ENCODE measurements at places on chromosomes 11 and 22.
A peak's percentile ranks its signal among the peaks of the same experiment; 100 is the strongest.

DNA sequence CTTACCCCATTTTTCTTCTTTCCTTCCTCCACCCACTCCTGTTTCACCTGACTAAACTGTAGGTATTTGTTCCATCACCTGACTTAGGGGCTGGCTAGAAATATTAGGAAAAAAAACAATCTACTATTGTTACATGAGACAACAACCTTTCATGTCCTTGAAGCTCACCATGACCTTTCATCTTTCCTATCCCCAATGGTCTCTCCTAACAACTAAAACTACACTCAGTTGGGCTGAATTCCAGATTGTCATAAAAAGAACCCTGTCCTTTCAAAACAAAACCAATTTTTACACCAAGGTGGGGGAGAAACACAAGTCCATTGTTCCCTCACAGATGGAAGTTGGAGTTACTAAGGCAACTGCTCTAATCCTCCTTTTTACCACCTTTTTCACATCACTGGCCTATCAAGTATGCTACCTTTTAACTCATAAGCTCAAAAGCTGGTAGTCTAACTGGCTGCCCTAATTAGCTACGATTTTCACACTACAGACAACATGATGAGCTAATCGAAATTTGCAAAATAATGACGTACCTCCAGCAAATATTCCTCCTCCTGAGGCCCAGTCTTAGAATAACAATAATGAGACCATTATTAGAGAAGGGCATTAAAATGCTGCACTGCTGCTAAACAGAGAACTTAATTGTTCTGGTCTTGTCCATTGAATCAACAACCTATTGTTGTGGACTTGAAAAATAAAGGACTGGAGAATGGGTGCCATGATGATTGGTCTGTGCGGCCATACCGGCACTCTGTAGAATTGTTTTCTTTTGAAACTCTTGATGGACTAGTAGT, 46.5 kb upstream of the SOX6 start:
- DNase-seq = no peak

DNA sequence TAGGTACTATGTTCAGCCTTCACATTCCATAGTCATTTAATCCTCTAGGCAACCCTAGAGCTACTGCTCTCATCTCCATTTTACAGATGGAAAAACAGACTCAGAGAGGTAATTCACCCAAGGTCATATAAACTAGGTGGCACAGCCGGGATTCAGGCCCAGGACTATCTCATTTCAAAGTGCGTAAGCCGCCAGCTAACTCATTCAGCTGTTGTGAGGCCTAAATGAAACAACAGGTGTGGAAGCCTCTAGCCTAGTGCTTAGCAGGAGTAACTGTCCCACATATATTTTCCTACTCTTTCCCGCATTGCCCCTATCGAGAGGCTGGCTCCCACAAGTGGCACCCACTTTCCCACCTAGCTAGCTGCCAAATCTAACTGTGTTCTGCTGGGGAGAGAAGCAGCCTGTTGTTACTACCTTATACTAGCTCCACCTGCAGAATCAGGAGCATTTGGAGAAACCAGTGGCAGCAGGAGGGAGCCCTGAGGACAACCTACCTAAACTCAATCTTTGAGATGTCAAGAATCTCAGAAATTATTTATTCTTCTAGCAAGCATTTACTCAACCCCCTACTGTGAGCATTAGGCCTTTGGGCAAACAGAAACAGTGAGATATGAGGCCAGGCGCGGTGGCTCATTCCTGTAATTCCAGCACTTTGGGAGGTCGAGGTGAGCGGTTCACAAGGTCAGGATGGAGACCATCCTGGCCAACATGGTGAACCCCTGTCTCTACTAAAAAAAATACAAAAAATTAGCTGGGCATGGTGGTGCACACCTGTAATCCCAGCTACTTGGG, 20.9 kb downstream of the PRG3 start:
- DNase-seq = no peak

GRCh38 chr11:120182790-120183491, 27.9 kb upstream of the OAF start:
- DNase-seq = no peak

- no peak for DNase-seq
These were observed 539.5 kb downstream of the TBC1D22A start for GRCh38 chr22:47301820-47302475.

- DNase-seq = no peak
These were observed 54.0 kb upstream of the CCDC188 start for GRCh38 chr22:20204806-20205205.

DNA sequence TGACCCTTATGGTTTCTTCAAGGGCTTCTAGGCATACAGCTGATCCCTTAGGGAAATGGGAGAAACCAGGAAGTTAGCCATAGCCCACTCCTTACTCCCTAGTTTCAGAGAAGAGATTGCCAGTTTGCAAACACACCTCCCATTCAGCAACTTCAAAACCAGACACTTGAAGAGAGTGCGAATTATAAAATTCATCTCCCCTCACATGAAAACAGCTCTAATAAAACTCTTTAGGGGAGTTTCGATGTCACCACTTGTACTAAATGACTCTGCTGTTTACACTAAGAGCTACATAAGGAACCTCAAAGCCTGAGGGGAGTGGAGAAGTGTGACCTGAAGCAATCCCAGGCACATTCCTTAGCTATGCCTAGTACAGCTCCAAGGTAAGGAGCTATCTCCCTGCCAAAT, 8.3 kb downstream of the LGR4 start:
- DNase-seq = no peak

DNA sequence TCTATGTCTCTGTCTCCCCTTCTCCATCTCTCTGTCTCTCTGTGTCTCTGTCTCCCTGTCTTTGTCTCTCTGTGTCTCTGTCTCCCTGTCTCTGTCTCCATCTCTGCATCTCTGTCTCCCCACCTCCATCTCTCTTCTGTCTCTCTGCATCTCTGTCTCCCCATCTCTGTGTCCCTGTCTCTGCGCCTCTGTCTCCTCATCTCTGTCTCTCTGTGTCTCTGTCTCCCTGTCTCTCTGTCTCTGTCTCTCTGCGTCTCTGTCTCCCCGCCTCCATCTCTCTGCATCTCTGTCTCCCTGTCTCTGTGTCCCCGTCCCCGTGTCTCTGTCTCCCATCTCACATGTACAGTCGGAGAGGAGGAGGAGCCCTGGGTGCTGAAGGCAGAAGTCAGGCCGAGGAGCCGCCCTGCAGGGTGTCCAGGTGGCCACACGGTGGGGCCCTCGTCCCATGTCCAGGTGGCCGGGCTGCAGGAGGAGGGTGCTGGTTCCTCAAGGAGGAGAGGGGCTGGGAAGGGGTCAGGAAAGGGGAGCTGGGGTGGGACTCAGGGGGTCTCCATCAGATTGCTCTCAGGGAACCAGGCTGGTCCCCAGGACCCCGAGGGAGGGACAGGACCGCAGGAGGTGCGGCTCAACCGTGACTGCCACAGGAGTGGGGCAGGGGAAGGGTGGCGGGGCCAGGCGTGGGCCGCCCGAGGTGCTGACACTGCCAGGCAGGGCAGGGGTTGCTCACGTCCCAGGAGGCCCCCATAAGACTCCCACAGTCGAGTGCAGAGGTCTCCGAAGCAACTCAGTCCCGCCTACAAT, 25.6 kb upstream of the TH start:
- DNase-seq = peak; percentile 50

DNA sequence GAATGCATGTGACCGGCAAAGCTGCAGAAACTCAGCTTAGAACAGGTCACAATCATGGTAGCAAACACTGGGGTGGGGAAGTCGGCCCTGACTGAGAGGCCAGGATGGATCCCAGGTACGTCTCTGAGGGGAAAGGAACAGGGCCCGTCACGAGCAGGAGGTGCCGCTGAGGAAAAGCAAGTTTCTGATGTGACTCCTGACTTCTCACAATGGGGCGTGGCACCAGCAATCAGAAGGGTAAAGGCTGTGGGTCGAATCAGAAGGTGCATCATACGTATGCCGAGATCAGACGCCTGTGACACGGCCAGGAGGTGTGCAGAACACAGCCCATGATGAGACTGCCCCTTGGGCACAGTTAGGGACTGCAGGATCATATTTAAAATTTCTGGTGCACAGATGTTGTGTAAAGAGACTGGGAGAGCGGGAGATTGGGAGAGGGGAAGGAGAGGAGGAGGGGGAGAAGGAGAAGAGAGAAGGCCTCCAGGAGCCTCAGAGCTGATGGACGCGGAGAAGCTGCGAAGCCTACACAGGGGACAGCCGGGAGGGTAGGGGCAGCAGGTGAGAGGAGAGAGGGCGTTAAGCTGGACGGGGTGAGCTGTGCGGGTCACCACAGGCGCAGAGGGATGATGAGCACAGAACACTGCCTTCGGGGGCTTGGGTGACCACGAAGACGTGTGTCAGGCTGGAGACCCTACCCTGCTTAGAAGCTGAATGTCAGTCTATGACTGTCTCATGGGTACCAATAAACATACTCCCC, 30.7 kb downstream of the KRTAP5-5 start:
- no peak for DNase-seq

GRCh38 chr22:24883432-24883831, 63.1 kb downstream of the LHFPL7 start:
- DNase-seq = no peak

DNA sequence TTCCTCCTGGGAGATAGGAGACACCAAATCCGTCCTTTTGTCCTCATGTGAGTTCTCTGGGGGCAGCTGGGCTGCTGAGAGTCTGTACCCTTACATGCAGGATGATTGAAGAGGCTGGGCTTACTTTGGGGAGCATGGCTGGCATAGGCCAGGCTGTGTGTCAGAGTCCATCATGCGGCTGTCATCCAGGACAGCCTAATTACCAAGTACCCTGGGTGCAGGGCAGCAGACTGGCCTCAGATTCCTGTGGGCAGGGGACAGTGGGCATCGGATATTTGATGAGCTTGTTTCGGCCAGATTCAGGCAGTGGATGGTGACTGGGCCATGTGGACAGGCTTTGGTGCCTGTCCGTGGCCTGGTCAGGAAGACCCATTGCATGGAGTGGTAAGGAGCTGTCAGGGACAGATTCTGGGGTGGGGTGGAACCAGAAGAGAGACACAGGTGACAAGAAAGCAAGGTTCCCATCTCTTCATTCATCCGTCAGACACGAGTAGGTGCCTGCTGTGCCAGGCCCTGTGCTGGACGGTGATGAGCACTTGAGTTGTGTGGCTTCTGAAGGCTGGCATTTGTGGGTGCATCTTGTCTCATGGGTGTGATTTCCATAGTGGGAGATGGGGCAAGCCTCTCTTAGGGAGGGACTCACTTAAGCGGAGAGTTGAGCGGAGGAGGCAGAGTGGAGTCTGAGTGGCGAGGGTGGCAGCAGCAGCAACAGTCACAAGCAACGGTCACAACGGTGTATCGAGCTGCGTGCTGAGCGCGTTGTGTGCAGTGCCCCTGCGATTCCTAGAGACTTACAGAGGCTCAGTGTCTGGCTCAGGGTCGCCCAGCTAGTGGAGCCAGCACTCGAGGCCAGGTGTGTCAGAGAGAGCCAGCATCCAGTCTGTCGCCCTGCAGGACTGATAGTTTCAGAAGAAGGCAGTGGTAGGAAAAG, 48.7 kb downstream of the TBC1D22A start:
- no peak for DNase-seq

DNA sequence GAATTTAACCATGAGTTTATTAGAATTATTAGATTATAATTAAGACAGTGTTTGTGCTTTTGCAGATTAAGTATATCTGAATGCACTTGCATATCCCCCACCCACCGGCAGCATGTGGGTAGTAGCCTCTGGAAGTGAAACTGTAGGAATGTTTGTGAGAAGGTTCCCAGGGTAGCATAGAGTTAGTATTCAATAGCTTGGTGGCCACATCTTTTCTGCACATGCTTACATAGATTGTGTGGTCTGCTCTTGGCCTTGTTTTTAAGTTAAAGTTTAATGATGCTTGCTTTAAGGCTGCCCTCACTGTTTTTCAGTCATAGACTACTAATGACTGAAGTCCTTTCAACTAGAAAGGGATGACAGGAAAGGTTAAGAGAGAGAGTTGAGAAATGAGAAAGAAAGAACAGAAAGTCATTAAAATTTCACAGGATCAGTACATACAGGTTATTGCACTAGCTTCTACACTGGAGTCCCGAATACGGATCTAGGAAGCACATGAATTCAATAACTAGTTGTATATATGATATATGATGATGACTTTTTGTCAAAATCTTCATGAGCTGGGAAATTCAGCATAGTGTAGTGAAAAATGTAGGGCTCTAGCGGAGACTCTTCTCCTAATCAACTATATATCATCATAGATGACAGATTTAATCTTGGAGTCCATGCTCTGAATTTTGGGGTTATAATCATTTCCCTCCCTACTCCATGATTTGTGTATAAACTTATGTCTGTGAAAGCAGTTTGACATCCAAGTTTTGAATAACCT, 137.1 kb downstream of the ARHGAP42 start:
- DNase-seq = no peak

DNA sequence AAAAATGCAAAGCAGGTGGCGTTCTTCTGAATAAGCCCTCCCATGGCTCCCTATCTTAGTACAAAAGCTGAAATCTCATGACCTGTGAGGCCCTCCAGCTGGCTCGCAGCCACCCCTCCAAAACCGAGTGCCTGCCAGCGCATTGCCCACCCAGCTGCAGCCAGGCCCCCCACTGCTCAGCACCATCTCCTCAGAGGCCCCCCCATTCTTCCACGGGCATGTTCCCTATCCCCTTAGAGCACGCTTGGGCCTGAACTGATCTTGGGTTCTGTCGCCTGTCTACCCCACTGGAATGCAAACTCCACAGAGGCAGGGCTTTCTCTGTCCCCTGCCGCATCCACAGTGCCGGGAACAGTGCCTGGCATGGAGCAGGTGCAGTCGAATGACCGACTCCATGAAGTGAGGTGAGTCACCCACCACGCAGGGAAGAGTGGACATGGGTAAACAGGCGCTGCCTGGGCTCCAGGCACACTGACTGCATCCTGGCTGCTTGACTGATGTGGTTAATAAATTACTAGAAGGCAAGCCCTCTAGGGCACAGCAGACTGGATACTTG, 11.3 kb upstream of the EFCAB6 start:
- DNase-seq = no peak

GRCh38 chr11:111349191-111349695, 29.8 kb downstream of the POU2AF1 start:
- no peak for DNase-seq

GRCh38 chr11:116807601-116808261, 15.4 kb downstream of the APOA4 start:
- DNase-seq = no peak

- no peak for DNase-seq
These were observed 79.9 kb downstream of the DEUP1 start for GRCh38 chr11:93410441-93410840.

DNA sequence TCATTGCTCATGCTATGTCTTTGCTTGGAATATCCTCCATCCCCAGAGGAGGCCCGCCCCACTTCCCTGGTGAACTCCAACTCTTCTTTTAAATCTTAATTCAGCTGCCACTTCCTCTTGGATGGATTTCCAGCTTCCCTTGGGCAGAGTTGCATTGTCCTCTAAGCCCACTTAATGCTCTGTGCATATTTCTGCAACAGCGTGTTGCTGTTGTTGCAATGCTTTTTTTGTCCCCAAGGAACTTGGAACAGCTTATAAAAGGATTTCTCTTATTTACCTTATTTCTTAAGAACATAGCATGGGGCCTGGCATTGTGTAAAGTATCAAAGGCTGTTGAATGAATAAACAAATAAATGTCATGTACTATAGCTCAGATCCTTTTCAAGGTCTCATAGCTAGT, 507.4 kb downstream of the METTL15 start:
- no peak for DNase-seq

GRCh38 chr11:27465629-27466028, 7.0 kb downstream of the LGR4 start:
- no peak for DNase-seq
